Skin of body (tissue), 3 donors: ENCODE measurements at places on chromosomes 3 and 15. TPM values are rescaled to one million over a fixed set of nuclear protein-coding genes. Genes with fewer than 3 reads are reported as not detected.

- DNase-seq, result peak; percentile 75
Measured at GRCh38 chr3:64353226-64353625, 128.0 kb upstream of the PRICKLE2 start.

DNA sequence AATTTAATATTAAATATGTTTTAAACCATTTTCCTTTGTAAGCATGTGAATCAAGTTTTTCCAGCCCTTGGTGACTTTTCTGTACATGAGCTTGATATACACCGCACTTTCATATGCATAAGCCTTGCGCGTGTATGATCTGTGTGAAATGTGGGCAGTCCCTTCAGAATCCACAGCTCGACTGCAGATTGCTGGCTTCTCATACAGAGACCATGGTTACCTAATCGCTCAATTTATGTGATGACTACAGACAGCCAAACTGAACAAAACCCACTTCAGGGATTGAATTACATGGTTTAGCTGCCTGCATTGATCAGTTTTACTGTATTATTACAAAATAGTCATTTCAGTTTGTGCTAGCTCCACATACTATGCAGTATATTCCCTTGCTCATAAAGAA is 212.3 kb upstream of the NECTIN3 start:
- DNase-seq, result no peak

Gene DET1
- 8.0 TPM for total RNA-seq

GRCh38 chr3:160618363-160618762 is 53.0 kb upstream of the KPNA4 start:
- no peak for DNase-seq

DNA sequence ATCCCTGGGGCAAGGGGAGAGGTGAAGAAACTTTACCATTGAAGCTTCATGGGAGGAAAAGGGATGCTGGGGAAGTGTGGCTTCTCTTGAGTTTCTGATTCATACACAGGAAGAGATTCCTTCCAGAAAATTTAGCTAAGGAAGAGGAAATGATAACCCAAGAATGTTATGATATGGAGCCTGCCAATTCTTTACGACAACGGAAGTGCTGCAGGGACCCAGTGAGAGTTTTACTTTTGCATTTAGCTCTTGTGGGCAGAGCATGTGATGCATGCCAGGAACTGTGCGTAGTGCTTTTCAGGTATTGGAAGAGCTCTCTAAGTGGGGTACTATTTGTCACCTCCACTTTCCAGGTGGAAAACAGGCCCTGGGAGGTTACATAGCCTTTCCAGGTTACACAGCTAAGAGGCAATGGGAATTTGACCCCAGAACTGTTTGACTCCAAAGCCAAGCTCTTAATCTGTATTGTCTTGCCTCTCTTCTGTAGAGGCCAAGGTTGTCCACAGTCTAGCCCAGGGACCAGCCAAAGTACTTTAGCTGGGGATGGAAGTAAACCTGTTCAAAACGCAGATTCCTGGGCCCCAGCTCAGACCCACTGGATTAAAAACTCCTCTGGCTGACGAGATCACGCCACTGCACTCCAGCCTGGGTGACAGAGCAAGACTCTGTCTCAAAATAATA is 23.0 kb downstream of the CMTM7 start:
- DNase-seq, result peak; percentile 16

DNA sequence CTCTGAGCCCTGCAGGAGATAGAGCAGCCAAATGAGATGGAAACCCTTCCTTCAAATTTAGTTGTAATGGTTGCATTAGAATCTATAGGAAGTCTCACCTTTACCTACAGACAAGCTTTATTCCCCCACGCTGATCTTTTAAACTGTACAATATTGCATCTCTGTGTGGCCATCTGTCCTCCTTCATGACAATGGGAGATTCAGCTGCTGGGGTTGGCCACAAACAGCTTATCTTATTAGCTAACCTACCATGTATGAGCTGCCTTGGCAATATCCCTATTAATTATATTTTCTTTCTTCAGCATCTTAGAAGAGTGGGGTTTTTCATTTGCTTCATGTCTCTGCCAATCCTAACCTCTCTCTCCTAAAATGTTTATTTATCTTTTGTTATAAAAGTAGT is 238.7 kb upstream of the NR2E3 start:
- DNase-seq, result no peak

Gene NR2E3
- total RNA-seq, result 0.79 TPM

Gene LIPC
- total RNA-seq, result 0.30 TPM

- no peak for DNase-seq
Measured at GRCh38 chr3:17129556-17129955, 244.8 kb downstream of the PLCL2 start.

Gene XCR1
- total RNA-seq, result 0.39 TPM

GRCh38 chr15:97522347-97522746 is 438.2 kb upstream of the ARRDC4 start:
- no peak for DNase-seq

DNA sequence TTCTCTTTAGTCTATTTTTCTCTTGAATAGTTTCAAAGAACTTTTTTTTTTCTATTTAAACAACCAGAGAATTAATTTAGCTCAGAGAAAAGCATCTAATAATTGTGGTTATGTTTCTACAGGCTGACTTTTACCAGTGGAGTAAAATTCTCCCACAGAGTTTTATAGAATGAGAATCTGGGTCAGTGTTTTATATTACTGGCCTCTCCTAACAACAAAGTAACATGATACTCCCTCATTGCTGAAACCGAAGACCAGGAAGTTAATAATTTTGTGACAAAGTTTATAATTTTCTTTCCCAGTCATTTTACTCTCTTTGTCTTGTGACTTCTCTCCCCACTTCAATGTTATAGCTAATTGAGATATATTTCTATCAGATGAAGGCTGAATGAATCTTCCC is 946.9 kb downstream of the EPHA3 start:
- DNase-seq, result no peak

GRCh38 chr15:83746231-83746630 is 92.3 kb downstream of the ADAMTSL3 start:
- no peak for DNase-seq

Gene CACNA1D
- 5.6 TPM for total RNA-seq

GRCh38 chr3:59313365-59313764 is 263.5 kb upstream of the CFAP20DC start:
- no peak for DNase-seq

GRCh38 chr3:12681943-12682390 is 18.1 kb upstream of the RAF1 start:
- DNase-seq, result no peak

DNA sequence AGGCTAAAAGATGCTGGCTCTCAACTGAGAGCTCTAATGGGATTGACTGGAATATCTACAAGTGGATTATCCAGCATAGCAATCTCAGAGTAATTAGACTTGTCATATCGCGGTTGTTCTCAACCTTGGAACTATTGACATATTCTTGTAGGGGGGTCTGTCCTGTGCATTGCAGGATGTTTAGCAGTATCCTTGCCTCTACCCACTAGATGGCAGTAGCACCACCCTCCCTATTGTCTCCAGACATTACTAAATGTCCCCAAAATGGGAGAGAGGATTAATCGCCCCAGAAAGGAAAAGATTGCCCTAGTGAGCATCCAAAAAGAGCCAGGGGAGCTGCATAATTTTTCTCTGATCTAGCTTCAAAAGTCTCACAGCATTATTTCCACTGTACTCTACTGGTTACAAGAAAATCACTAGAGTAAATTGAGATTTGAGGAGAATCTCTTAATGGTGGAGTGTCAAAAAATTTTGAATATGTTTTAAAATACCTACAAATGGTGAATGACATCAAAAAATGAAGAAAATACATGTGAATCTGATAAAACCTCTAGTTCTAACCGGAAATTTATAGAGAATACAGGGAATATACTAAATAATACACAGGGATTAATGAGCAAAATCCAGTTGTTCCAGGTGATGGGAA is 388.2 kb upstream of the AGTR1 start:
- DNase-seq, result no peak

DNA sequence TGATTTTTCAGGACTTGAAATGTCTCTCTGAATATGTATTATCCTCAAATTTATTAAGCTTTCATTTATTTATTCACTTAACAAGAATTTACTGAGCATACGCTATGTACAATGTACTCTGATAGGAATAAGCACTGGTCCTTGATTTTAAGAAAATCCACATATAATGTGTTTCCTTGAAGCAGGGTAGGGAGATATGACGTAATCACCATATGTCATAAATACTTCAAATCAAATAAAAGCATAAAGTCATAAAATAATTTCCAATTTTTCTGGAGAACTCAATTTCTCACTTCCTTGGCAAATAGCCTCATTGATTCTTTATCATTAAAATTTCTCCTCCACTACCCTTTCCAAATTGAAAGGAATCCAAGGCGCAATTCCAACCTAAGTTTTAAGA is 177.8 kb upstream of the GAP43 start:
- no peak for DNase-seq

DNA sequence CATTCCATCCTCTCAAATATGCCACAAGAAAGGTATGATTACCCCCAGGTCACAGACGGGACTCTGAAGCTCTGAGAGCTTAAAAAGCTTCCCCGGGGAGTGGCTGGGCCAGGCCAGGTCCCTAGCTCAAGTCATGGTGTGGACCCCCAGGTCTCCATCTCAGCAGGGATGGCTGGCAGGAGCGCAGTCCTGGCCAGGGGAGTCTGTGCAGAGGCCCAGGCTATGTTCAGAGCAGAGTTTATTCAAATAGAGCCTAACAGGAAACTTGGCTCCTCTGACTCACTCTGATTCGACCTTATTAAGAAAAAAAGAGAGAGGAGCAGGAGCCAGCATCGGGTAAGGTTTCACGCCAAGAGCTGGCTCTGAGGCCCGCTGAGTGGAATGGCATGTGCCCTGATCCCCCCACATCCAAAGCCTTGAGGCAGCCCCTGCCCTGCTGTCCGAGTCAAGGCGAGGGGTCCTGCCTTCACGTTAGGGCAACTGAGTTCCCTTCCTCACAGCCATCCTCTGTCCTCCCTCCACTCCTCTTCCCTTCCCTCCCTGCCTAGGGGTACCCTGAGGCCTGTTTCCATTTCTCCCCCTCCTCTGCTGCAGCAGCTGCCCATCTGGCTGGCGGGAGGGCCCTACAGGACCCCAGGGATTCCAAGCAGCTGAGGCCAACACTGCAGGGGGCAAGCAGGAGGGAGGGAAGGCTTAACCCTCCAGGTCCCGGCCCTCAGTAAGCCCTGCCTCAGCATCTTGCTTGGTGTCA is 1.9 kb upstream of the LOXL1 start:
- DNase-seq, result peak; percentile 55

- DNase-seq, result no peak
Measured at GRCh38 chr3:9861201-9861600, 17.4 kb upstream of the RPUSD3 start.

DNA sequence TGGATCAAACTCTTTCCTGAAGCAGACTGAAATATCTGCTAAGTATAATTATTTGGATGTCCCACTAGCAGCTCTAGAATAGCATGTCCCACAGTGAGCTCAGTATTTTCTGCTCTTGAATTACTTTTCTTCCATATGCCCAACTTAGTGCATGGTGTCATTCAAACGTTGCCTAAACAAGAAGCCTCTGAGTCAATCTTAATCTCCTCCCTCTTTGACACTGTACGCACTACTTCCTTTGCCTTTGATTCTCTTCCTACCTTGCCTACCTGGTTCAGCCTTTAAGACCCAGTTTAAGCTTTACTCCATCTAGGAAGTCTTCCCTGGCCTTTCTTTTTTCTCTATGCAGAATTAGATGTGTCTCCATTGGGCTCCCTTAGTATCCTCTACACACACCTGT is 54.5 kb downstream of the SEC22A start:
- no peak for DNase-seq

GRCh38 chr15:40511093-40511471 is 40.3 kb downstream of the CHST14 start:
- no peak for DNase-seq

Gene IL1RAP
- total RNA-seq, result 12.9 TPM

Gene ARRDC4
- 25.4 TPM for total RNA-seq

DNA sequence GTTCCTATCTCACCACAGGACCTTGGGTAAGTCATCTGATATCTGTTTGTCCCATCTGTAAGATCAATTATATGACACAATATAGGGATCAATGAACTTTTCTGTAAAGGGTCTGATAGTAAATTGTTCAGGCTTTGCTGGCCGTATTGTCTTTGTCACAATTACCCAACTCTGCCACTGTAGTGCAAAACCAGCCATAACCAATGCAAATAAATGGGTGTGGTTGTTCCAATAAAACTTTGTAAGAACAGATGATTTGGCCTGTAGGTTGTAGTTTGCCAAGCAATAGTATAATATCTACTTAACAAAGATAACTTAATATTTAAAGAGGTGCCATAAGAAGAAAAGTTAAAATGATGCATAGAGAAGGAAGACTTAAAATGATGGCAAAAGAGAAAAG is 210.8 kb downstream of the VPS13C start:
- DNase-seq, result no peak

DNA sequence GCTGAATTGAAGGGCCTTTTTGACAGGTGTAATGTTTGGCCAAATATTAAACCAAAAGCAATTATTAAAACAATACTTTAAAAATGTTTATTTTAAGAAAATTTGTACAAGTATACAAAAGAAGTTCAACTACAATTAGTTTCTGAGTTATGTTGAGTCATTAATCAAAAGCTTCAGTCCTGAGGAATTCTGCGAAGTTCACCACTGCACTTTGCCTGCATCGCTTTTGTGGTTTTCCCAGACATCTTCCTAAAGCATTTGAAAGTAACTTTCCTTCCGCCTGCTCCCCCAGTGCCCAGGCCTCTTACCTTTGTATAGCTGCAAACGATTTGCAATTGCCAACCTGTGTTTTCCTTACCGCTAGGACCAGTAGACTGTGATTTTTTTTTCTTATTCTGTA is 69.5 kb downstream of the KCNAB1 start:
- no peak for DNase-seq

- DNase-seq, result no peak
Measured at GRCh38 chr3:182305881-182306665, 487.2 kb upstream of the ATP11B start.

DNA sequence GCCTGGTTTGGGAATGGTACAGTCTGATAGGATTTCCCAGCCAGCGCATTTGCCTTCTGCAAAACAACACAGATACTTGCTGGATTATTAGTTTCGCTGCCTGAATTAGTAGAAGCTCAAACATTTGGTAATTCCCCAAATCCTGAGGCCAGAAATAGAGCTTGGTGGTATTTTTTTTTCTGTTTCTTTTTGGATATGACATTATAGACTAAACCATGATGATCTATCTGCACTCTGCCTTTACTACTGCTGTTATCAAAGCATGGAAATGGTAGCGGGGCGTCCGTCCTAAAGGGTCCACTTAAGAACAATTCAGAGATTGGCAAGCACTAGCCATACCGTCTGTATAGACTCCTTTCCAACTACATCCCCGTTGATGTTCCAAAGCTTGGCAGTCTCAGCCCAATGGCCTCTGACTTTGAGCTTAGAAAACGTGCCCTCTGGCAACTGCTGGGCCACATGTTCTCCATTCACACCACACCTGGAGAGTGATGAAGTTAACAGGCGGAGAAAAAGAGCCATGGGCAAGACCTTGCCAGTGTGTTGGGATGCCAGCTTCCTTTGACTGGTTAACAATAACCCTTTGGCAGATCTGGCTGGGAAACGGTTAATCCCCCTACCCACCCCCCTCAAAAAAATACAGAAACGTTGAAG is 241.0 kb upstream of the NR2F2 start:
- no peak for DNase-seq

DNA sequence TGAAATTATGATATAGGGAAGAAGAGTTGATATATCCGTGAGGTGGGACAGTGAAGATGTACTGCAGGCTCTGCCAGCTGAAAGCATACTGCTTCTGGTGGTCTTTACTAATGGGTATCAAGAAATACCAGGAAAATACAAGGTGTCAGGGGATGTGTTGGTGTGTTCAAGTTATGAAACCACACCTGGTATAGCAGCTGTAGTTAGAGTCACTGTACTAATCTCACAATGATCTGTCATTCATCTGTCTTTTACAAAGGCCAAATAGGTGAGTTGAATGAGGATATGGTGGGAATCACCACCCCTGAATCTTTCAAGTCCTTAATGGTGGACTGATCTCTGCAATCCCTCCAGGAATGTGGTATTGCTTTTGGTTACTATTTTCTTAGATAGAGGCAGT is 152.7 kb downstream of the NFKBIZ start:
- DNase-seq, result no peak
